MCF 10A (cell line): ENCODE measurements at places on chromosomes 2 and 18.

DNA sequence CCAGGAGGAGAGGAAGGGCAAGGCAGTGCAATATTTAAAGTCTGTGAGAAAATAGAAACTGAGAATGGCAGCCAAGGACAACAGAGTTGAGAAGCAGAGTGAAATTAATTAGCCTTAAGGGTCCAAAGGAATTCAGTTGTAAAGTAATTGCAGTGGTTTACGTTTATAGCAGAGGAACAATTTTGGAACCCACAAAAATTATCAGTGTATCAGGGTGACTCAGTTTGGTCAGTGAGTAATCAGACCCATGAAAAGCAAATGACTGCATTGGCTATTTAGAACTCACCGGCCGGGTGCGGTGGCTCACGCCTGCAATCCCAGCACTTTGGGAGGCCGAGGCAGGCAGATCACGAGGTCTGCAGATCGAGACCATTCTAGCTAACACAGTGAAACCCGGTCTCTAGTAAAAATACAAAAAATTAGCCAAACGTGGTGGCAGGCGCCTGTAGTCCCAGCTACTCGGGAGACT lies 245.8 kb upstream of the SLC39A10 start:
- DNase-seq = peak; percentile 34

GRCh38 chr2:84880645-84881521 lies at the start of gene TRABD2A:
TRABD2A (minus strand) TSS chr2:84881084; CDS start chr2:84881039, 45 bp downstream.
- peak; percentile 47 for DNase-seq

DNA sequence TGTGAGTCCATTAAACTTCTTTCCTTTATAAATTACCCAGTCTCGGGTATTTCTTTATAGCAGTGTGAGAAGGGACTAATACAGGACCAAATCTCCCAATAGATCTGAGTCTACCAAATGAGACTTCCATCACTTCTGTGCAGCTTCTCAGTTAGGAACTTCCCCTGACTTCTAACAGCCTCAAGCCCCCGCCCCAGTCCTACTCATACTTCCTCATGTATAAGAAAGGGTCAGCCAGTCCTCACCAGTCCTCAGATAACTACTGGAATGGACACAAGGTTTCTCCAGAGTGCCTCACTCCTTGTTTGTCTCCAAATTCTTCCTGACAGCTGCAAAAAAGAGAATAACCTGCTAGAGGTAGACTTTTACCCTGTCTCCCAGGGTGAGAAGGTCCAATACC lies 19.5 kb downstream of the TTC32 start:
- DNase-seq = no peak

DNA sequence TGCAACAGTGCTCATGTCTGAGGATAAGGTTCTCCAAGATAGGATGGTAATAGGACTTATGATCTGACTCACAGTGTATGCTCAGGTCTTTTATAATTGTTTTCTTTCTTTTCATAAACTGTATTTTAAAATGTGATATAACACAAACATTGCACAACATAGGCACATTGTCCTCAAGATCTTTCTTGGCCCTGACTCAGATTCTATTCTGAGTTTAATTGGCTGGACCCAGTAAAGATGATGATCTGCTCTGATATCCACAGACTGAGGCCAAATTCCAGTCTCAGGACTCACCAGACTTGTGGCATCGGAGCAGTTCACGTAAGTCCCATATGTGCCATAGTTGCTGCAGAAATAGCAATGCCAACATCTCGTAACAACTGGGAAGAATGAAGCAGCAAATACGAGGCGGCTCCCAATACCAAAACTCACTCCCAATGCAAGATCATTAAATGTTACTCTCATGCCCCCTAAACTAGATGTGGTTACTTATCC lies 448.9 kb upstream of the SLC14A2 start:
- DNase-seq = peak; percentile 97

DNA sequence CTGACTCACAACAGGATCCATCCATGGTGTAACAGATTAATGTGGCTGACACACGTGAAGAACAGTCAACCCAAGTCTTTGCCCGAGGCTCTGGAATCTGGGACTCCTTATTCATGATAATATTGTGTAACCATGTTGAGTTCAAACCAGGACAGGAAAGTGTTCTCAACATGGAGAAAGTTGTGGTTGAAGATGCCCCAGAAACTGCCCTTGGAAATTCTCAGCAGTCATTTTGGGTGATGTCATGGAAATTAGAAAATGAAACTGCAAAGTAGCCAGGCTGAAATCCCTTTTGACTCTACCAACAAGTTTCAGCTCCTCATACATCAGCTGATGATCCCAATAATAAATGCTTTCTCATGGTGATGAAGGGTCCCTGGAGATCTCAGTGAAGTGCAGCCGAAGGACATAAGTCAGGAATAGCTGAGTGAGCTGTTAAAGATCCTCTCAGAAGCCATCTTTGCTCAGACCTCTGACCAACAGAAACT lies 307.7 kb downstream of the TNS1 start:
- peak; percentile 92 for DNase-seq

DNA sequence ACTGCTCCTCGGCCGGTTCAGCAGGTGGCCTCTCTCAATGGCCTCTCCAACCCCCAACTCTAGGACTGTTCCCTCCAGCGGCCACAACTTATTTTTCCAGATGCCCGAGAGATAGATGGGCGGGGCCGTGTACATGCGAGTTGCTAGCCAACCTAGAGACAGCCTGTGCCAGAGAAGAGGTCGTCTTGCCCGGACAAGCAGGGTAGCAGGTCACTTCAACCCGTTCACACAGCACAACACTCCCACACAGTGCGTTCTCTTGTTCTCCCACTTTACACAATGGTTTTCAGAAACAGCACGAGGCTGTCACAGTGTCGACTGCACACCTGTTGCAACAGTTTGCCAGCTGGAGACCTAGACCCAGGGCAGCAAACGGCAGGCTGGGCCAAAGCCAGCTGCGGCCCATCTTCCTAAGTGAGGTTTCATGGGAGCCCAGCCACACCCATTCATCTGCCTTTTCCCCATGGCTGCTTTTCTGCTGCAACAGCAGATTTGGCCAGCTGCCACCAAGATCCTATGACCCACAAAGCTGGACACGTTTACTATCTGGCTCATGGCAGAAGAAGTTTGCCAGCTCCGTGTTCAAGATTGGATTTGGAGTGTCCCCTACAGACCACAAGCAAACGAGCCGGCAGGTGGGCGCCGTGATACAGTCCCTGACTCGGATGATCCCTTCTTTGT lies 7.3 kb upstream of the PRLH start:
- DNase-seq = peak; percentile 86

DNA sequence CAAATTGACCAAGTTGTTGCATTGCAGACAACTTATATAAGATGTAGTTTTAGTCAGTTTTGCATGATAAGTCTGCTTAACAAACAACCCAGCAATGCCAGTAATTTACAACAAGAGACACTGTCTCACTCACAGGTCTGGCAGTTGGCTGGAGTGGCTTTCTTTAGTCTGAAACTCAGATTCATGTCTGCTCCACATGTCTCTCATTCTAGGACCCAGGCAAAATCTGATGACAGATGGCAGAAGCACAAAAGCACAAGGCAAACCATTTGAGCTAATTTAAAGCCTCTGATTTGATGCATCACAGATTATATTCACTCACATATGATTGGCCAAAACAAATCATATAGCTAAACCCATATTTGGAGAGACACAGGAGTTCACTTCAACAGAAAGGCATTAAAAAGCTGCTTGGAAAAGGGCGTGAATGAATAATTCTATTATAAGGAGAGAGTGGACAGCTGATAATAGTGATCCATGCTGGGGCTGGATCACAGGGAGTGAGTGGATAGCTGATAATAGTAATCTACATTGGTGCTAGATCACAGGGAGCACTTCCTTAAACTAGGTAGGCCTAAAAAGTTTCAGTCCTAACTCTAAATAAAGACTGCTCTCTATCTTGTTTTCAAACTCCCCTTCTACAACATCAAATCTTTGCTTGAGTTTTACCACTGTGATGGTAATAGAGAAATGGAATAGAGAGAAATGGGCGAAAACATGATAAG lies 593.2 kb upstream of the ZNF804A start:
- no peak for DNase-seq

DNA sequence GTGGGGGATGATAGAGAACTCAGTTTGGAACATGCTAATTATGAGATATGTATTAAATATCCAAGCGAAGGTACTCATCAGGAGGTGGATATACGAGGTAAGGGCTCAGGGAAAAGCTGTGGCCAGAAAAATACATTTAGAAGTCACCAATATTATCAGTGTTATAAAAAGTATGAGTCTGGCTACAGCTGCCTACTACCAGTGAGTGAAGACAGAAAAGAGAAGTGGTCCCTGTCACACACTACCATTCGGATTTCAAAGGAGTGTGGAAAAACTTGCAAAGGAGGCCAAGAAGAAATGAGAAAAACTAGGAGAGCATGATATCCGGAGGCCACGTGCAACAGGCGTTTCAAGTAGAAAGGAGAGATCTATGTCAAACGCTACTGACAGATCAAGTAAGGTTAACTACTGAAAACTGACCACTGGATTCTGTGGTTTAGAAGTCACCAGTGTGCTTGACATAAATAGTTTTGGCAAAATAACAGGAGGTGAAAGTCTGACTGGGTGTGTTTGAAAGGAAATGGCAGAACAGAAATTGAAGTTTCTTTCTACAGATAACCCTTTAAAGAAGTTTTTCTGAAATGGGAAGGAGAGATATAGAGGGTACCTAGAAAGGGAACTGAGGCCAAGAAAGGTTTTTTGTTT lies 118.7 kb upstream of the DNMT3A start:
- DNase-seq = no peak

DNA sequence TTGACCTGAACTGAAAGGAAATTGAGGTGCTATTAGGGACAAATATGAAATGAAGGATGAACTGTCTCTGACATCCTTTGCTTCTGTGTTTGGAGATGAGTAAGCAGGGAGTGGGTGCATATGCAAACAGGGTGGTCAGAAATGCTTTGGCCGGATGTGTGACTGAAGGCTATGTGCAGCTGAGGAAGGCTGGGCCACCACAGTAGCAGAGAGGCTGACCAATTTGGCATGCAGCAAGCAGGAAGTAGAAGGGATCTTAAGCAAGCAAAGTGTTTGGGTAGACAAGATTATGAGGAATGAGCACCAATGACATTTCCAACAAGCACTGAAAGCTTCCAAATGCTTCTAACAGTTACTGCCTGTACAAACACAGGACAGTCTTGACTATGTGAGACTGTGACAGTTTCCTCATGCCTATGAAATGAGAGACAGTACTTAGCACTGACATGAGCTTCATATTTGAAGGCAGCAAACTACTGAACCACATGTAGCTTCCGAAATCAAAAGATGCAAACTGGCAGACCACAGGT lies 3.3 kb upstream of the ACTR3 start:
- peak; percentile 51 for DNase-seq
